Stimulated activated CD8-positive, alpha-beta memory T cell treated with anti-CD3 and anti-CD28 coated beads, Interleukin-15, amount 100 ng/mL, for 4 hours (primary cell): ENCODE measurements at places on chromosomes 11 and 22.

GRCh38 chr11:41133023-41133422 lies 326.4 kb downstream of the LRRC4C start:
- no peak for DNase-seq

DNA sequence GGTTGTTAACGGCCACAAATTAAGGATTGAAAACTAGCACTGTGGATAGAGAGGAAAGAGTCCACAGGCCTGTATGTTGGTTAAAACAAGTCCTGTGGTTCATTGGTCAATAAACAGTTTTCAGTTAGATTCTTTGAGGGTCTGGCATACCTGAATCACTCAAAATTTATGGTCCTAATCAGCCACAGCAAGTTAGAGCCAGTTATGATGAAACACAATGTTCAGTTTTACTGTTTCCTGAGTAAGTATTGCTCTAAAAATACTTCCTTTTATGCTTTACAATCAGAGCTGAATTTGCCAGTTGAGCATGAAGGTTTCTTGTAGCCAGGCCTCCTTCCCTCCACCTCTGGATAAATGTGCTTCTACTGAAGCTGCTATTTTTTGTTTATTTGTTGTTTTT lies 12.9 kb upstream of the CAT start:
- no peak for DNase-seq

GRCh38 chr22:24141586-24141985 lies 39.7 kb upstream of the SUSD2 start:
- no peak for DNase-seq

- DNase-seq = no peak
Observed at GRCh38 chr22:29314537-29315285, 786 bp downstream of the RASL10A start.

- no peak for DNase-seq
Observed at GRCh38 chr11:62253999-62254542, 12.0 kb downstream of the SCGB1D2 start.

DNA sequence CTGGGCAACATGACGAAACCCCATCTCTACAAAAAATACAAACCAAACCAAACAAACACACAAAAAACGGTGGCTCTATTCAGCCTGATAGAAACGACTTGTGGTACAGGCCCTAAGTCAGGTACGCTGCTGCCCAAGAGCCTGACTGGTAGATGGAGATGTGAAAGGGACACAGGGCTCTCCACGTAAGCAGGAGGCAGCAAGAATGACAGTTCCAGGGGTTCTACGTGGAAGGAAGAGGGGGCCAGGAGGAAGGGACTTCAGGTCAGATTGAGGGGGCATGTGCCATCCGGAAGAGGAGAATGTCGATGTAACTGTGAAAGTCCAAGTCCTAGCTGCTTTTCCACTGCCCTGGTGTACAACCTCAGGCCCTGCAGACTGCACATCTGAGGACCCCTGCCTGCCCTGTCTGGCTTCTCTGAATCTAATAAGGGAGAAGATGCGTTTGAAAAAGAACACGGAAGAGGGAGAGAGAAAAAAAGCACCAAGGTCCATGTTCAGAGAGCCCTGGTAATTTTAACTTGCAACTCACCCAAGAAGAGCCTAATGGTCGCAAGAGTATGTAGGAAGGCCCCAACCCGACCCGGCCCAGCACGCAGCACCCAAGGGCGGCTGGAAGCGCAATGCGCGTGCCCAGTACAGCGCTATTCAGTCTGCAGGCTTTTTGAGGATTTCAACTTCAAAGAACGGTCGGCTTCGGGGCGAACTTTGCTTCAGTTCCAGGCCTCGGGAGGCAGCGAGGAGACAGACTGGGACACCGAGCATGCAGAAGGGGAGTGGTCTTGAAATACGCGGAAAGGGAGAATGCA lies 909 bp upstream of the ZNRD2 start:
- no peak for DNase-seq

DNA sequence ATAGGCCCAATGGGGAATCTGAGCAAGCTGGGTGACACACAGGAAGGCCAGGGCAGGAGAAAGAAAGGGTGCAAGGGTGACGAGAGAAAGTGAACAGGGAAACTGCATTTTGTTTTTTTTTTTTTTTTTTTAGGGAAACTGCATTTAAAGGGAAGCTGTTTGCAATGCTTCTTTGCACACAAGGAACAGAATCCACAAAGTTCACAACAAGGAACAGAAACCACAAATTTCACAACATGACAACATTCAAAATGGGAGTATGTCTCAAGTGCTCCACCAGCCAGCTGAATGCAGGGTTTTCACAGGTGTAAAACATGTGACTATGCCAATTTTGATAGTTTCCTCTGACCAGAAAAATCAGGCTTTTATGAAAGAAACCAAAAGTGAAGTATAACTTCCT lies 6.8 kb upstream of the PLAAT3 start:
- DNase-seq = no peak

GRCh38 chr11:84549217-84549616 lies 1077.9 kb downstream of the DLG2 start:
- no peak for DNase-seq

- no peak for DNase-seq
Observed at GRCh38 chr22:47355388-47355725, 592.9 kb downstream of the TBC1D22A start.

DNA sequence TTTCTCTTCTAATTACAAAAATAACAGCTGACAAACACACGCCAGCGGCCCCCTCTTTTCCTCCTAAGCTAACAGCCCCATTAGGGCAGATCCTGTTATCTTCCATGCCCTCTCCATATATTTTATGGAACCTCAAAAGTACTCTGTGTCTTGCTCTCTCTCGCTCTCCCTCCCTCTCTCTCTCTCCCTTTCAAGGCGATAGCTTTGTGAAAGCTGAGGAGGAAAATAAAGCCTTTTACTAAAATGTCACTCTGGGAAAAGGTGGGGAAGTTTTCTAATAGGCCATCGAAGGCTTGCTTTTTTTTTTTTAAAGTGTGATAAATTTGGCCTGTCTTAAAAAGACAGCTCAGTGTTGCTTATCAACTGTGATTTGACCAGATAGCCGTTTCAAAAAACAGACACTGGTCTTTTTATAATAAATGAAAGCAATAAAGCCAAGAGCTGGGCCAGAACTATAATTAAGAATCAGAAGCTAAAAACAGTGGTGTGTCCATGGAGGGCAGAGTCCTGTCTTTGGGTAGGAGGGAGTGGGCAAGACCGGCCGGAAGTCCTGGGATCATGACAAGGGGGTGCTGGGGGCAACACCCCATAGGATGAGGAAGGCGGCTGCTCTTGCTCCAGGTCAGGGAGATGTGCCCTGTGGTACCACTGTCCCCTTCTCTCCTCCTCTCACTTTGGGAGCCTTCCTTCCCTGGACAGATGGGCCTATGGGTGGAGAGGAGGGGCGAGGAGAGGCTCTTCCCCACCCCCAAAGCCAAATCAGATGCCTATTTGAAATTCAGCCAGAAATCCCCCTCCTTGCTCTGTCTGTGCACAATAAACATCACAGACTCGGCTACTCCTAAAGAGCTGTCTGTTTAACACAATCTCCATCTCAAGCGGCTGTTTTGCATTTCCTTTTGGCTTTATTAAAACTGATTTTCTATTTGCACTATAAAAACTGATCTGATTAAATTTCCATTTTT lies 267.2 kb downstream of the BUD13 start:
- DNase-seq = no peak

DNA sequence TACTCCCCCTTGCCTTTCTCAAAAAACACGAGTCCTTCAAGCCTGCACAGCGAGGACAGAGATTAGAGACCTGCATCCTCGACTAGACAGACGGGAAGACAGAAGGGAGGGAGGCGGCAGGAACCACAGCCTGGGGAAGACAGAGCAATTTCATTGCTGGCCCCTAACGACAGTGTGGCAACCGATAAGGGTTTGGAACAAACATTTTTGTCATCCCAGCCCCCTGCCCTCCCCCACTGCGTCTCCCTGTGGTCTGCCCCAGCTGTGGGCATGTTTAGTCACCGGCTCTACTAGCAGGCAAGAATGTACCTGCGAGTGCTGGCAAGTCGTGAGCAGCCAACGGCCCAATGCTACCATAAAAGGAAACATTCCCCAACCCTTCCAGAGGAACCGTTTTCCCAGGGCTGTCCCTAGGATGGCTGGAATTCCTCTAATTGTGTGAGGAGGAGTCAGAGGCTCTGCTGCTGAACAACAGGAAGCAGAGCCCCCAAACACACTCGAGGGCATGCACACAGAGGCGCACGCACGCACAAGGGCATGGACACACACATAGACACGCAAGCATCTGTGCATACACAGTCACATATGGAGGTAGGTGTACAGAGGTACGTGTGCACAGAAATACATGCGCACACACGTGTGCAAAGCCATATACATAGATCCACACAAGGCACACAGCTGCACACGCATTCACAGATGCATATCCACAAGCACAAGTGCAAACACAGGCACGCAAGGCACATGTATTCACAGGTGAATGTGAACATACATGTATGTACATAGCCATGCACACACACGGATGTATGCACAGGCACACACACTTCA lies 58.3 kb downstream of the MYH9 start:
- peak; percentile 71 for DNase-seq

DNA sequence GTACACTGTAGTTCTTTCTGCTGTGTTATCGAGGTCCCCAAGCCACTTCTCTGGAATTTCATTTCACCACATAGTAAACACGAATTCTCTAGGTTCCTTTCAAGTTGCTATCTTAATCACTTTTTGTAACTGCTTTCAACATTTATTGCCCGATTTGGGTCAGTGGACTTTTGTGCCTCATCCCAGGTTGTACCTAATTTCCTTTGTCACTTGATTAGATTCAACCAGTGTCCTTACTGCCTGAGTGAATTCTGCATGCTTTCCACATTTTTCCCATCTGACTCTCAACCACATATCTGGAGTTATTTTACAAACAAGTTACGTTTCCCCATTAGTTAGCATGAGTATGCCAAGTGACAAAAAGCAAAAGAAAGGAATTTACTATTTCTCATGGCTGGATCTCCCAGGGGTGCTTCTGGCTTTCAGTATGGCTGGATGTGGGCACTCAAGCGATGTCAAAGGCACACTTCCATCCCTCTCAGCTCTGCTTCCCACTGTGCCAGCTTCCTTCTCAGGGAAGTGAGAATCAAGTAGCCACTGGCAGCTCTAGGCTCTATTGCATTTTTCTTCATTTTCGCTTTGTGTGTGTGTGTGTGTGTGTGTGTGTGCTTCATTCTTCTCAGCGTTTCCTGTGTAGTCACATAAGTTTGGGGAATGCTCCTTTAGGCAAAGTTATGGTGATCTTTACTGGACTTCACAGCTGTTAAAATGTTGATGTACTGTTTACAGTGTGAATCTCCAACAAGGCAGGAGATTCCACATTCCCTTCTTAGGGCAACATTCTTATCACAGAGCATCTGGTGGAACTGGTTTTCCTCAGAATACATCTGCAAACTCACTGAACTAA lies 128.9 kb downstream of the DBX1 start:
- no peak for DNase-seq

- DNase-seq = no peak
Observed at GRCh38 chr11:66720899-66721470, 8.0 kb downstream of the SPTBN2 start.

DNA sequence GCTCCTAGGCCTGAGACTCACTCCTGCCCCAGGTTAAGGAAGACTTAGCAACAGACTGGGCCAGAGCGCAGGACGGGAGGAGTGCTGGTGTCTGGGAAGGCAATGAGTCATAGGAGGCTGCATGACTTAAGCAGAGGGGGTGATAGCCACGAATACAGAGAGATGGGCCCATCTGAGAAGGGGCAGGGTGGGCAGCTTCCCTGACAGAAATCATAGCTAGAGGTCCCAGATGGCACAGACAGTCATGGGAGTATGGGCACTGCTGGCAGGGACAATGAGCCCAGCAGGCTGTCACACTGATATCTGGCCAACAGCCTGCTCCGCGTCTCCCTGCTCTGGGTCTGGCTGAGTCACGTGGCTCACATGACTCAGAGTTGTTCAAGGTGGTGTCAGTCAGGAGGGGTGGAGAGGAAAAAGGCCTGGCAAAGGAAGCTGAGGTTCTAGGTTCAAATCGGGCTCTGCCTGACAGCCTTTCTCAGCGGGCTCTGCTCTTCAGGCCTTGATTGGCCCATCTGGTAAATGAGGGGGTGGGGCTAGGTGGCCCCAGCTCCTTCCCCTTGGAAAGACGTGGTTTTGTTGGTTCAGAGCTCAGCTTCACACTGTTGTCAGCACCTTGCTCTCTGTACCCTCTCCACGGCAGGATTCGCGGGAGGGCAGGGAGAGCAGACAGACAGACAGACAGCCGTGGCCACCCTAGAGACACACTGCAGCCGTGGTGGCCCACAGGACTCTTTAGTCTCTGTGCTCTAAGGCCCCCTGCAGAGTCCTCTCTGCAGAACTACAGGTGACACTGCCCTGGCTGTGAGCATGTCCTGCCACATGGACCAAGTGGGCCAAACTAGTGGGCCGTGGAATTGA lies 47.8 kb downstream of the DBX1 start:
- no peak for DNase-seq

DNA sequence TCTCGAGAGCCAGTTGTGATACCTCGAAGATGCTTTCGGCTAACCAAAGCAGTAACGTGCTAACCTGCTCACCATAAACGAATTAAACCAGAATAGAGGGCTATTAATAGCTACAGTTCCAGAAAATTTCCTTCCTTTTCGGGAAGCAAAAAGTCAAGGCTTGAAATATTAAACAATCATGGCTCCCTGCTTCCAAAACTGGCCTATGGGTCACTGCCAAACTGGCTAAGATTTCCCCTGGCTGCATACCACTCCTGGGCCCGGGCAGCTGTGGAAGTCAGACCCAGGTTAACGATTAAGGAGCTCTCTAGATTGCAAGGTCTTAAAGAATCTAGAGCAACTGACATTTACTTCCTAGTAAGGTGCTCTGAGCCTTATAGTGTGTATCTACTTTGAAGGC lies 1.7 kb downstream of the AMOTL1 start:
- DNase-seq = no peak

DNA sequence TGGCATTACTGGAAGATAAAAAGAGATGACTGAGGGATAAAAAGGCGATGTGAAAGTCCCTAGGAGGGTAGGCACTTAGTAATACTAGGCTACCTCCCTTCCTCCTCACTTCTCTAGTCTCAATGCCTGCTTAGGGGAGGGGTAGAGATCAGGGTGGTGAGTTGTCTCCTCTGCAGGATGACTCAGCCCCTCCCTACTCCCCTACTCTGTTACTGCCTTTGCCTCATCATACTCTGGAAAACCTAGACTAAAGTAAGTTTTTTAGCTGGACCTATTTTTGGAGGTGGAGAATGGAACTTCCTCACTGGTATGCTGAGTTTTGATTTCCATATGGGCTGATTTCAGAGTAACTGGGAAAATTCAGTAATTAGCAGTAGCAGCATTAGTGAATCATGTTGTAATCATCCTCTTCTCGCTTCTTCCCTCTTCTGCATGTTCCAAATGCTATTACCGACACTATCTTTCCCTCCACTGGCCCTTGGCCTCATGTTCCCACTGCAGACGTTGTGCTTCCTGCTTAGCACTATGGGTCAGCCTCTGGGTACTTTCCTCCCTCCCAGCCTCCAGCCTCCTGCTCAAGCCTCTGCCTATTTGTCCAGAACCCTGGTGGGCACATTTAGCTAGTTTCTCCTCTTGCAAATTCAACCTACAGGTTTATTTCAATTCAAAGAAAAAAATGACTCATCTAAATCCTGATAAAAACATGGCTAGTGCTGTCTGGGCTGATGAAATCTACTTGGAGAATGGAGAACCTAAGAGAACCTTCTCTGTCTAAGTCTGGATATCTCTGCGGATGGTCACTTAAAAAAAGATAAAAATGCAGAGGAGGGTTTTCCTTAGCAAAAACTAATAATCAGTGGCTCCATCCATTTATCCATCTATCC lies 281.7 kb downstream of the ST3GAL4 start:
- DNase-seq = no peak

- no peak for DNase-seq
Observed at GRCh38 chr11:107733518-107733917, 21.7 kb upstream of the SLN start.

- DNase-seq = no peak
Observed at GRCh38 chr11:9461760-9462134, 935 bp downstream of the ZNF143 start.

- DNase-seq = no peak
Observed at GRCh38 chr22:41823797-41824196, 9.1 kb upstream of the SREBF2 start.
